Fibroblast of skin of right quadriceps (primary cell): ENCODE measurements at places on chromosomes 5 and 9.

GRCh38 chr9:95937131-95937530 lies 61.6 kb downstream of the ERCC6L2 start:
- DNase-seq = no peak

DNA sequence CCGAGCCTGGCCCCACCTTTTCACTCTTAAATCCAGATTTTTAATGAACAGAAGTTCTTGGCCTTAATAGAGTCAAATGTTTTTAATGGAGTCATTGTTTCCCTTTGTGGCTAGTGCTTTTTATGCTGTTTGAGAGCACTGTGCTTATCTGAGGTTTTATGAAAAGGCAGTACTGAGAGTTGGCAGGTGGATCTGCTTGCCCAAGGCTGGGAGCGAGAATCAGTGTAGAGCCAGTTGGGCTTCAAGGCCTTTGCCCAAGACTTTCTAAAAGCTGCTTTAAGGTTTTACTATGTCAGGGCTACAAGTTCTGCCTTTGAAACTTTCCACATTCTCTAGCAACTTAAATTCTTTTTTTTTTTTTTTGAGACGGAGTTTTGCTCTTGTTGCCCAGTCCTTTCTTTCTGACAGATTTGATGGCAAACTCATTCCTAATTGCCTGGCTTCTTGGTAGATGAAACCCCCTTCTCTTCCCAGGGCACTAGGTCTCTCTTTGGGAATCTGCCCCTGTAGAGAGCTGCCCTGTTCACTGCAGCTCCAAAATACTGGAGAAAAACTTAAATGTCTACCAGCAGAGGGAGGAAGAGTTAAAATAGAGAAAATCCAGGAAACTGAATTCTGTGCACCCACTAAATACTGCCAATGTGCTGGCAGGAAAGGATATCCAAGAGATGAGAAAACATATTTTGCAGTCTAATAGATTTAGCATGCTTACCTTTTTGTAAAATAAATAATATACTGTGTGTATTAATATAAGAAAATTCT lies 36.9 kb upstream of the CDK20 start:
- DNase-seq = peak; percentile 10

DNA sequence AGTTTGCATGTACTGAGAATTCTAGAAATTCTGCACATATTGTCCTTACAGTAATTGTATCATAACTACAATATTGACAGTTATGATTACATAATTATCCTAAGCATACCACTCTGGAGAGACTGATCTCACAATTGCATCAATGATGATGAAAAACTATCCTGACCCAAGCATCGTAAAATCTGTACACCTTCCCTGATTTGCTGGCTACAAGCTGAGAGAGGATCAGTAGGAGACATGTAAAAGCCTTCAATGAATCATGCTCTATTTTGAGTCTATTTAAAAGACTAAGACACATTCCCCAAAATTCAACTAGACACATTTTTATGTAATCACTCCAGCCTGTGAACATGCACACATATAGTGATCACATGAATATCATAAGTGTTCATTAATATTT lies 1833.8 kb downstream of the EFNA5 start:
- DNase-seq = peak; percentile 57

DNA sequence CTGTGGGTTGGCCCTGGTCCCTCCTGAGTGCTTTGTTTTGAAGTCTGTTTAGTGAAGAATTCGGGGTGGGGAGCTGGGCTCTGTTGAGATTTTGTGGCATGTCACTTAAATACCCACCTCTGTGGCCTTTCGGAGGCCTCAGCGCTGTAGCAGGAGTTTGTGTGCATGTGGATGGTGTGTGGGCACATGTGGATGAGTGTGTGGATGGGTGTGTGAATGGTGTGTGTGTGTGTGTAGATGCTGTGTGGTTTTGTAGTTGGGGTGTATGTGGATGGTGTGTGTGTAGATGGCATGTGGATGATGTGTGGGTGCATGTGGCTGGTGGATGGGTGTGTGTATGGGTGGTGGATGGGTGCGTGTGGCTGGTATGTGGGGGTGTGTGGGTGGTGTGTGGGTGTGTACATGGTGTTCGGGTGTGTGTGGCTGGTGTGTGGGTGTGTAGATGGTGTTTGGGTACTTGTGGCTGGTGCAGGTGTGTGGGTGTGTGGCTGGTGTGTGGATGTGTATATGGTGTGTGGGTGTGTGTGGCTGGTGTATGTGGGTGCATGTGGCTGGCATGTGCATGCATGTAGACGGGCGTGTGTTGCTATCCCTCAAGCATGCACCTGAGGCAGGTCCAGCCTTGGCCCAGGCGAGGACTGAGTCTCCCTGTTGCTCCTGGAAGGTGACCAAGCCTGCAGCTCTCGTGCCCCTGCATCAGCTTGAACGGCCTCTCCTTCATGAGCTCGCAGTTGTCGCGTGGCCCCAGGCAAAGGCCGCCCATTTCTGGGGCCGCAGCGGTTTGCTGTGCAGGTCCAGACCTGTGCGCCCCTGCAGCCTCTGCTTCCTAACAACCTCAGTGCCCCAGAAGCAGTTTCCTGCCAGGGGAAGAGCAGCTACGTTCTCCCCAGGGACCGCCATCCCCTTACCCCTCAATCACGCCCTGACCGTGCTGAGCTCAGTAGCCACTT lies 54.0 kb upstream of the FCN2 start:
- DNase-seq = no peak

DNA sequence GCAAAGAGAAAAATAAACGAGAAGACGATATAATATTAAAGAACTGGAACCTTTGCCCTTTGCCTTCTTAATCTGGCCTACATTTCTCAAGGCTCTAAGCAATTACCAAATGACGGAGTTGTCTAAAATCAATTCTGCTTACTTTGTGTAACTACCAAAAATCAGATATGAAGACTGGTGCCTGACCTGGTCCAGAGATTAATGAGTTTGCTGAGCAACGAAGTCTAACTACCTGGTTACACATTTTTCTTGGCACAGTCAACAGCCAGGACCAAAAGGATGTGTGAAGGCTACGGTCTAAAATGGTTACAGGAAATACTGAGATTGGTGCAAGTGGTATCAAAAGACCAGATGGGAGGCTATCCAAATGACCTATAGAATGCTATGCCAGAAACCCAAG lies 17.8 kb upstream of the IFNE start:
- DNase-seq = no peak

GRCh38 chr5:7856855-7857254 lies 5.9 kb upstream of the CFAP90 start:
- no peak for DNase-seq

GRCh38 chr9:110330484-110331105 lies 7.1 kb downstream of the TXNDC8 start:
- peak; percentile 75 for DNase-seq

DNA sequence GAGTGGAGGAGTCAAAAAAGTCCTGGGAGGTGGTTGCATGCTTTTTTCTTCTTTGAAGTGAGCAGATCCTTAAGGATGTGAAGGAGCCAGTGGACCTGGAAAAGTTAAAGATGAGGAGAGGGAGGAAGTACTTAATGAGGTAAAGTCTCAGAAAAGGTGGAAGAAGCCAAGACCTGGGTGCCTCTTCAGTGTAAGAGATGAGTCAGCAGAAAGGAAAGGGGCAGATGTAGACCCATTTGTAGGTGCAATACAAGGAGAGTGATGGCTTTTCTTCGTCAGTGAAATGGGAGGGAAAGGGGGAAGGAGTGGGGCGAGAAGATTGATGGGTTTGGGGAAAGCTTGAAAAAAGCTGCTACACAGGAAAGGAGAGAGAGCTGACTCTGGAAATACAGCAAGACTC lies 82.9 kb downstream of the ANGPTL2 start:
- DNase-seq = no peak

DNA sequence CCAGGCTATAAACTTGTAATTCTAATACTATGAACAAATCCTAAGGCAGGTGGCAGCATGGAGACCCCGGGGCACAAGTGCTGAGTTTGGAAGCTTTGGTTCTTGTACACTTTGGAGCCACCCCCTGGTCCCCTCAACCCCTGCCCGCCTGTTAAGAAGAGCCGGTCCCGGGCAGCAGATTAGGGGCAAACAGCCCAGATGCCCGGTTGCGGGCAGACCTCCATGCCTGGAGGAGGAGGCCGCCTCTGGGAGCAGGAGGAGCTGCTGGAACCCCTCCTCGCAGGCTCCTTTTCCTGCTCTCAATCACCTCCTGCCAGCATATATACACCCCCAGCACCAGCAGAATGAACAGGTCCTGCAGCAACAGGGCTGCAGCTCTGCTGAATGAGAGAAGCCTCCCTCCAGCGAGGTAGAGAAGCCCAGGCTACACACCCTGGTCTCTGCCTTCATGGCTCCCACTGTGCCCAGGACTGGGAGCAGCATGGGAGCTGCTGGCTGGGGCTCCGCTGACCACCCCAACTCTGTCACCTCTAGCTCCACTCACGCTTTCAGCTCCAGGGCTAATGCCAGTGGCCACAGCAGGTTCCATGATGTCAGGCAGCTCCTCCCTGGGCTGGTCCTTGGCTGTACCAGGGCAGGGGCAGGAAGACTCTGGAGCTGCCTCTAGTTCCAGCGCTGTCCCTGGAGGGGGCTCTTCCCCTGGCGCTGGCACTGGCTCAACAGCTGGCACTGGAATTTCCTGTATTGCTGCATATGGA lies 1713.5 kb upstream of the ACO1 start:
- DNase-seq = no peak

- no peak for DNase-seq
Observed at GRCh38 chr5:79653843-79654242, 35.8 kb upstream of the CMYA5 start.

DNA sequence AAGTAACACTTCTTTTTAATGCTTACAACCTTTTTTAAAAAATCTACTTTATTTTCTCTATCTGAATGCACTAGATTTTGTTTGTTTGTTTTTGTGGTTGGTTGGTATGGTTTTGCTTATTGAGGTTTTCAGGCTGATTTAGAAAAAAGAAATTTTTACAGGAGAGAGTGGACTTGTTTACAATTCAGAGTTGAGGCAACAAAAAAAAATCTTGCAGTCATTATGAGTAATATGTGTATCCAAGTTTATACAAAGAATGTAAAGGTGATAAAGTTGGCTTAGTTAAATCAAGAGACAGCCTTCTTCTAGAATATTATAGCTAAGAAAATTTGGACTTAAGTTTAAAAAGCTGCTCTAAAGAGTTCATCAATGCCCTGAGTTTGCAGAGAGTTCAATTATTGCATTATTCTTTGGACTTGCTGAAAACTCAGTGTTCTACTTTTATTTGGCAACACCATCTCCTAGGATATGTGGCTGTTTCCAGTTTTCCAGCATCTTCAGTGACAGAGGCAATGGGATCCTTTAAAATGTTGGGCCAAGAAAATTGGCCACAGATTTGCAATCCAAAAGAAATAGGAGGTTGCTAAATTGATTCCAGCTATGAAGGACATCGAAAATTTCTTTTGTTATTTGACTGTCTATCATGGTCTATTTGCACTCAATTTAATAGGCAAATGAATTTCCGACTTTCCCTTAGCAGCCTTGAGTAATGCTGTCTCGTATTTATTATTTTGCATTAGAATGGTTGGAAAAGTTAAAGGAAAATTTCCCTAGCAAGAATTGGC lies 10.7 kb downstream of the STK32A start:
- no peak for DNase-seq

DNA sequence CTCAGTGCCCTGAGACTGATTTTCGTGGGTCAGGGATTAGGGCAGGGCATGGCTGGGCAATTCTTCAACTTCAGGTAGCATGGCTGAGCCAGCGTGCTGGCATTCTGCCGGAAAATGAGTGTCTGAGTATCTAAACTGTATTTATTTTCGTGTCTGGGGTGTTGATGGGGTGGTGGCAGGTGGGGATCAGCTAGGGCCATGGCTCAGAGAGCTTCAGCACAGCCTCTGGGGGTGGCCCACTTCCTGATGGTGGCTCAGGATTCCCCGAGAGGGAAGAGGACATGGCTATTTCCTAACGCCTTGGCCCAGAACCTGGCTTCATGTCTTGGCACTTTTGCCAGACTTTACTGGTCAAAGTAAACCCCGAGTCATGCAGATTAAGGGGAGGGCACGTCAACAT lies 260.5 kb downstream of the GADD45G start:
- DNase-seq = no peak

GRCh38 chr9:36803961-36804360 lies 230.1 kb downstream of the PAX5 start:
- no peak for DNase-seq

GRCh38 chr5:179316111-179316551 lies 29.1 kb downstream of the ADAMTS2 start:
- no peak for DNase-seq

GRCh38 chr5:102794047-102794446 lies 38.9 kb downstream of the PAM start:
- DNase-seq = no peak

GRCh38 chr9:83219924-83220438 lies 157.0 kb upstream of the RASEF start:
- DNase-seq = no peak

- DNase-seq = no peak
Observed at GRCh38 chr5:136526791-136527190, 161.4 kb upstream of the TRPC7 start.

GRCh38 chr9:100879884-100880283 lies 148.6 kb upstream of the PLPPR1 start:
- DNase-seq = no peak

- DNase-seq = no peak
Observed at GRCh38 chr5:66519626-66520025, 76.6 kb upstream of the MAST4 start.

DNA sequence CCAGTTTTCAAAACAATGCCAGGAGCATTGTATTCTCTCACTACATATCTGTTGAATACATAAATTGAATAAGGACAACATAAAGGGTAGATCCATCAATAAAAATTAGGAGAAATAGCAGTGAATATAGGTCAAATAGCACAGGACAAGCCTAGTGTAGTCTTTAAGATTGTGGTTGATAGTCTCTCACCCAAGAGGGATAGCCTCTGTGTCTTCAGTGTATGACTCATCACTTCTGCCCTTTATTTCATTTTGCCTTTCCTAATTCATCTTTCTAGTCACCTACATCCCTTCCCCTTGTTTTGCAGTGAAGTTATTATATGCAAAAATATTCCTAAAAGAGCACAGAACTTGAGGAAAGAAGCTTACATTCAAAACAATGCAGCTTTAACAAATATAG lies 335.0 kb upstream of the TUSC1 start:
- DNase-seq = peak; percentile 8

- DNase-seq = peak; percentile 58
Observed at GRCh38 chr5:72013766-72014624, 93.3 kb upstream of the MAP1B start.

GRCh38 chr9:124334568-124335319 lies 77.0 kb downstream of the NEK6 start:
- no peak for DNase-seq

DNA sequence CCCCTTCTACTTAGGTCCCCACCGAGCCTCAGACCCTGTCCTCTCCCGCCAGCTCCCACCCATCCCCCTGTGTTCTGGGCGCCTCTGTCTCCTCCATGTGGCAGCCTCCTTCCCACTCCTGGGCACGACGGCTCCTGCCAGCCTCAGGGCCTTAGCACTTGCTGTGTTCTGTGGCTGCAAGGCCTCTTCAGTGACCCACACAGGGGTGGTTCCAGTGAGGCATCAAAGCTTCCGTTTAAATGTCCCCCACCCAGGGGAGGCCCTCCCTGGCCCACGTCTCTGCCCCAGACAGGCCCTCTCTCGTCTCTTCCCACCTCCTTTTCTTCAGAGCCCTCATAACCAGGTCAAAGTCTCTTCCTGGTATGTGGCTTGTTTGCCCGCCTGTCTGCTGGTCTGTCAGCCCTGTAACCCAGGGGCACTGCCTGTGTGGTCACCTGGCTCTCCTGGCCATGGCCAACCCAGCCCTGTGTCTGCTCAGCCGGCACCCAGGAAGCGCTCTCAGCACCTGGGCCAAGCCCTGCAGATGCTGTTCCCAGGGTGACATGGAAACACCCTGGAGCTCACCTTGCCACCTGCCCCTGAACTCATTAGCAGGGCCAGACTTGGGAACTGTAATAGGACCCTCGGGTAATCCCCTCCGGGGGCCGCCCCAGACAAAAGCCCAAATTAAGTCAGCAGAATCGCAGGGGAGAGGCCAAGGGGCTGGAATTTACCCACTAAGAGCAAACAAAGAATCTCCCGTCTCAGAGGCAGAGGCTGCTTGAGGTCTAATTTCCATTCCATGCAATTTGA lies 33.7 kb downstream of the LHX3 start:
- DNase-seq = no peak
